ENCODE measurements at places on chromosomes 7 and 10.

DNA sequence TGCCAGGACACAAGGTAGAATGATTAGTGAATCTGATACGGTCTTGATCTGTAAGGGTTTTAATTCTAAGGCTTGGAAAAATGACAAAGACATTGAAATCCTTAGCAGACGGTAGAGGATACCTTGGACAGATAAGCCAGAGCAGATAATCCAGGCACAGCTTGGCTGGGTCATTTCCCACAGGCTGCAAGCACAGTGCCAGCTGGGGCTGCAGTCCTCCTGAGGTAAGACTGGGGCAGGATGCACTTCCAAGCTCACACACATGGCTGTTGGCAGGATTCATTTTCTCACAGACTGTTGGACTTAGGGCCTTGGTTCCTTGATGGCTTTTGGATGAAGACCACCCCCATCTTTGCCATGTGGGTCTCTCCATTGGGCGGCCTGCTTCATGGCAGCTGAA lies 63.2 kb upstream of the BMPER start:
- peak; percentile 86 for DNase-seq

GRCh38 chr7:19062216-19062615 lies 55.2 kb downstream of the TWIST1 start:
- no peak for DNase-seq

DNA sequence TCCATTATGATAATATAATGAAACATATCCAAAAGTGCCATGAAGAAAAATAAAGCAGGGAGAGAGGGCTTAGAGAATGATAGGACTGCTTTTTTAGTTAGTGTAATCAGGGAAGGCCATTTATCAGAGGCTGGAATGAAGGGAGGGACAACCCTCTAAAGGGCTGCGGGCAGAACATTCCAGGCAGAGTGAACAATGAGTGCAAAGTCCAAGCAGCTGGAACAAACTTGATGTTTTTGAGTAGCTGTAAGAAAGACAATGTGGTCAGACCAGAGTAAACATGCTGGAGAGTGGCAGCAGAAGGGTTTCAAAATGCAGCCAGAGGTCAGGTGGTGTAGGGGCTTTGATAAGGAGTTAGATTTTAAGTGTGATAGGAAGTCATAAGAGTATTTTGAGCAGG lies 65.6 kb upstream of the CCDC6 start:
- DNase-seq: peak; percentile 88

DNA sequence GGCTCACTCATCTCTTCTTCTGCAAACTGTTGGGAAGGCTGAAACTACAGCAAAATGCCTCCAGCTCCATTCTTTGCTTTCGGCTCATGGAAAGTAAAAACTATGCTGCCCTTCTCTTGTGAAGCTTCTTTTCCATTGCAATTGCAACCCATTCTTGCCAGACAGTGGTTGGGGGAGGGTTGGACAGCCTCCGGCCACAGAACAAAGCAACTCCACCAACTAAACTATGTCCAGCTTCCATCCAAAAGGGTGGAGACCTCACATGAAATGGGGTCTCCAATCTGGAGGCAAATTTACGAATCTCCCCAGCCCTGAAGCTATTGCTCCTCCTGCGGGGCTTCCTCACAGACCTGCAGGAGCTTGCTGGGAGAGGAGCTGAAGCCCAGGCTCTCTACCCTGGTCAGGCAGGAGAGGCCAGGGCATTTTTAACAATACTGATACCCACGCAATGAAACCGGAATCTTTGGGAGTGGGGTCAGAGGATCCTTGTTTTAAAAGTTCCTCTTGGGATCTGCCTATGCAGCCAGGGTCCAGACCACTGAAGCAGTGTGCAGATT lies 549 bp downstream of the GPNMB start:
- no peak for DNase-seq

DNA sequence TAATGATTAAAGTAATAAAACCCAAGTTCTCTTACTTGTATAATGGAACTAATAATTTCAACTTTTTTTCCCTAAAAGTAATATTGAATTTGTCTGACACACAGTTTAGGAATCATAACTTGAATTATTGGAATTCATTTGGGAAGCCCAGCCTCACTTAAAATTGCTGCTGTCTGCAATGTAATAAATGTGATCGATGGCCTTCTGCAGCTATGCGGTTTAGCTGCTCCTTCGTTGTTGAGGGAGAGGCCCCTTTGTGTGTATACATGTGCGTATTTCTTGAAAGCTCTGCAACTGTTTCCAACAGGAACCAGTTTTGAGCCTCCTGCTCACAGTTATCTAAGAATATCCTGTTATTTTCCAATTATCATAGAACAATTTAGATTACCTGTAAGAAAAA lies 152.5 kb downstream of the AKR1D1 start:
- DNase-seq: no peak

DNA sequence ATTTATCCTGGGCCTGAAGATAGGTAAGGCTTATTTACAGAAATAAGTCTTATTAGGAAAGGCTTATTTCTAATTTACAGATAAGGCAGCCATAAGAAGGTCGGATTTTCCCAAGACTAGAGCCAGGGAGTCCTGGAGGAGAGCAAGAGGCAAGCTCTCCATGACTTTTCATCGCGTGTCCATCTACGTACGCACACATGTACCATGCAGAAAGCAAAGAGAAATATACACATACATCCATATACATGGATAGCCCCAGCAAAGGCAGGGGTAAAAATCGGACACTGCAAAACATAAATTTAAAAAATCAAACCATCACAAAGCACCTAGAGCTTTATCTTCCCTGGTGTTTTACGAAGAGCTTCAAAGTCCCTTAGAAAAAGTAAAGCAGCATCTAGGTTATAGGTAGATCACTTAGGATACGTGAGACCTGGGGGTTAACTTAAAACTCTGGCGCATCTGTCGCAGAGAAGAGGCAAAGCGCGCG lies 25.8 kb upstream of the ZRANB1 start:
- peak; percentile 67 for DNase-seq

Data from DMS53 (cell line).